ENCODE measurements at places on chromosomes 2 and 18.

GRCh38 chr2:109290887-109291643, 162.1 kb downstream of the SH3RF3 start:
- DNase-seq, result no peak

GRCh38 chr2:166653185-166653813, 159.2 kb upstream of the SCN7A start:
- no peak for DNase-seq

DNA sequence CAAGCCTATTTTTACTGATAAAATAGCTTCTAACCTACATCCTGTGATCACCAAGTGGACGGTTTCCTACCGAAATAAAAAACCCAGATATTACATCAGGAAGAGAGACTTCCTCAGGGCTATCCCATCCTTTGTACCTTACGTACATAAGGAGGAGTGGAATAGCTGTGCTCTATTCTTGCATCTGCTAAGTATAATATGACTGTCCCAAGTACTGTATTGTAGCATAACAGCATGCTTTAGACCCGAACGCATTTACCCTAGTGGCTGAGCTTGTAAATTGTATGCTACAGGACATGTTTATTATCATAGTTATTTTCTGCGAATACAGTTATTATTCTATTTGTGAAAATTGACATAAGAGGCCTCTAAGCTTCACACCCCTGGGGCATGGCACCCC, 302.4 kb downstream of the CLIP4 start:
- no peak for DNase-seq

GRCh38 chr2:79799729-79800128, 286.9 kb downstream of the CTNNA2 start:
- DNase-seq, result no peak

DNA sequence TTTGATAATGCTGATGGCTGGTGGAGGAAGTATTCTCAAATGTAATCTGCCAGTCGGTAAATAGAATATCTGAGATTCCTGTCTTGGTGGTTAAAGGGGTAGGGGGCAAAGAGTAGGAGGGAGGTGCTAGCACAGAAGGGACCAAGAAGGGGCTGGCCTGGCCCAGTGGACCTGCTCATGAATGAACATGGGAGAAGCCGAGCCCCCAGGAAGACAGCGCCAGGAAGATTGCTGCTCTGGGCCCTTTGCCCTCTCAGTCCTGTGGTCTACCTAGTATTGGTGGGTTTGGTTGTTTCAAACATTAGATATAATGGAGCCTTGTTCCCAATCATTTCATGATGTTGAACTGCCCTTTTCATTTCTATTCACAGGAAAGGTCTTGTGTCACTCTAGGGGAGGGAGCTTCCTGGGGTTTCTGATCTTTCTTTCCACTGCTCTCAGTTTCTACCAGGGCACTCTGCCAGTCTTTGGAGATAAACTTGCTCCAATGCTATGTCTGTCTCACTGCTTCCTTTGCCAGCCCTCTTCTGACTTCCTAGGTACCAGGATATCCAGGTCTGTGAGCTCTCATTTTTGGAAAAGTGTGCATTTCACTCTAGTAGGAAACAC, 5.3 kb upstream of the MOCOS start:
- no peak for DNase-seq

- DNase-seq, result no peak
These were observed 36.4 kb upstream of the SLC1A4 start for GRCh38 chr2:64952511-64953482.

DNA sequence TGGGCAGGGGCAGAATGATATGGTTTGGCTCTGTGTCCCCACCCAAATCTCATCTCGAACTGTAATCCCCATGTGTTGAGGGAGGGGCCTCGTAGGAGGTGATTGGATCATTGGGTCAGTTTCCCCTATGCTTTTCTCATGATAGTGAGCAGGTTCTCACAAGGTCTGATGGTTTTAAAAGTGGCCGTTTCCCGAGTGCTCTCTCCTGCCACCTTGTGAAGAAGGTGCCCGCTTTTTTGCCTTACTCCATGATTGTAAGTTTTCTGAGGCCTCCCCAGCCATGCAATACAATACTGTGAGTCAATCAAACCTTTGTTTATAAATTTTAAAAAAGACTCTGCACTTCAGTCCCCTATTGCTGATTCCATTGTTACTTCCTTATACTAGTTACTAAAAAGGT, 82.9 kb upstream of the CDKL4 start:
- no peak for DNase-seq

DNA sequence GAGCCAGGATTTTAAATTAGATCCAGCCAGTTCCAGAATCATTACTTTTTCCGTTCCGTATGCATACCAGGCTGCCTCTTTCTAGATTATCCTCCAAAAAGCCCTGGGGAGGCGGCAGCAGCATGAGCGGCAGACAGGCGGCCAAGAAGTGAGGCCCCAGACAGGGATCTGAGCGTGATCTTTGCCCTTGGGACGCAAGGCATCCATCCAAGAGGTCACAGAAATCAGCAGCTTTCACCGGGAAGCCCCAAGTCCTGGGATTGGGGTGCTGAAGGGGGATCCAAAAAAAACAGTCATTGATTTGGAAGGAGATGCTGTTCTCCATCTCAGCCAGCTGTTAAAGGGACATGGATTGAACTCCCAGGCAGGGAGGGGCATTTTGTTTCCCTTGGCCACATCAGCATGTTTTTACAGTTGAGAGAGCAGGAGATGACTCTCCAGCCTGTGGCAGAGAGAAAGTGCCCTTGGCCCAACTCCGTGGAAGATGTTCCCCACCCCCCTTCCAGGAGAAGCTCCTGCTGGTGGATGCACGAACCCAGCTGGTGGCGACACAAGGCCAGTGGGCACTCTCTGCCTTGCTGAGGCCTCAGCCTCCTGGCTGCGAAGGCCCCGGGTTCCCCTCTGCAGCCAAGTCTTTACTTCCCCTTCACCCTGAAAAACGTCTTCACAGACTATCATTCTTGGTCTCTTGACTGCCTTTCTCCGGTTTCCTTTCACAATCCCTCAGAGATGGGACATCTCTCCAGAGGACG, 265.6 kb downstream of the ANAPC1 start:
- DNase-seq, result peak; percentile 53

DNA sequence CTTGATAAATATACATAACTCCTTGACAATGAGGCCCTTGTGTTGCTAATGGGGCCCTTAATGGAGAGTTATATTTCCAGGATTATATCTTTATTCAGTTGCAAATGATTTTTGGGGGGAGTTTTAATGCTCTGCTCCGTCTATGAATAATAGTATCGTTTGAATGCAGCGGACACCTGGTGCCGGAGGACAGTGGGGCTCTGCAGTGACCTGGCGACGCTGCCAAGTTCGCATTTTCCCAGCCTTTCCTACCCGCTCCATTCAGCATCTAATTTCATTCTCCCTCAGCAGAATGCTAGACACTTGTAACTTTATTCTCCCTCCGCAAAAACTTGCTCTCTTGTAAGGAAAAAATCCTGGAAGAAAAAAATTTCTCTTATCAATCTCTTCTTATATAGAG, 257.6 kb upstream of the SALL3 start:
- no peak for DNase-seq

- DNase-seq, result no peak
These were observed 145.4 kb upstream of the FOSL2 start for GRCh38 chr2:28247290-28247689.

DNA sequence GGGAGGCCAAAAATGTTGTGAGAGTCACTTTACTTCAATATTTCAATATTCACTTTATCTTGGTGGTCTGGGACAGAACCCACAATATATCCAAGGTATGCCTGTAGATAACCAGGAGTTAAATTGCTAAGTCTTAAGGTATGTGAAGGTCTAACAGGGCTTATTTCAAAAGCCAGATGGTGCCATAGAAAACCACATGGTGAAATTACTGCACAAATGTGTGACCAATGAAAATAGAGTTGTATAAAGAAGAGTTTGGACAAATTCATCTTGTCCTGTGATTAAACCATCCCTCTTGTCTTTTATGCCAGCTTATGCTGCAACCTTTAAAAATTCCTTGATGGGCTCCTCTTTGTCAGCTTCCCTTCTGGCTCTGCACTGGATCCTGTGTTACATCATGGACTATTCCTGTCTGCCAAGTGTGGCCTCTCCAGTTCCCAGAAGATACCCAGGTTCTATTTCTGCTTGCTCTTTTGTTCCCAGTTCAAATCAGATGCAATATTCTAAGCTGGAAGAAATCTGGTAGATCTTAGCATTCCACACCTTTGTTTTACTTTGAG, 46.8 kb downstream of the ANTXR1 start:
- no peak for DNase-seq

DNA sequence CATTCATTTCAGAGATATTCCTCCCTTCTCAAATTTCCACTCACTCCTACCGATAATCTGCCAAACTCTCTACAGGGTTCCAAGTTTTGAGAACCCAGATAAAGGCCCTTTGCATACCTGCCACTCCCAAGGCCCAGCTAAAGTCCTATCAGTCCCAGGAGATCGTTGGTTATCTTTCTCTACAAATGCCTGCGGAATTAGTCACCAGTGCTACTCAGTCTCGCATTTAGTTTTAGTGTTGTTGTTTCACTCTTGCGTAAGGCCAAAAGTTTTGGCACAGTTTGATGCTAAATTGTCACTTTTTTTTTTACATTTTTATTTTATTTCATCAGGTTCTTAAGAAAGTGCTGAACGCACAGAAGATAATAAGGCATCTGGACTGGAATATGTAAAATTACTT, 29.2 kb upstream of the SETBP1 start:
- no peak for DNase-seq

- DNase-seq, result no peak
These were observed 17.9 kb upstream of the CAVIN2 start for GRCh38 chr2:191864628-191865374.

GRCh38 chr2:205383601-205384000, 298.7 kb upstream of the NRP2 start:
- DNase-seq, result no peak

DNA sequence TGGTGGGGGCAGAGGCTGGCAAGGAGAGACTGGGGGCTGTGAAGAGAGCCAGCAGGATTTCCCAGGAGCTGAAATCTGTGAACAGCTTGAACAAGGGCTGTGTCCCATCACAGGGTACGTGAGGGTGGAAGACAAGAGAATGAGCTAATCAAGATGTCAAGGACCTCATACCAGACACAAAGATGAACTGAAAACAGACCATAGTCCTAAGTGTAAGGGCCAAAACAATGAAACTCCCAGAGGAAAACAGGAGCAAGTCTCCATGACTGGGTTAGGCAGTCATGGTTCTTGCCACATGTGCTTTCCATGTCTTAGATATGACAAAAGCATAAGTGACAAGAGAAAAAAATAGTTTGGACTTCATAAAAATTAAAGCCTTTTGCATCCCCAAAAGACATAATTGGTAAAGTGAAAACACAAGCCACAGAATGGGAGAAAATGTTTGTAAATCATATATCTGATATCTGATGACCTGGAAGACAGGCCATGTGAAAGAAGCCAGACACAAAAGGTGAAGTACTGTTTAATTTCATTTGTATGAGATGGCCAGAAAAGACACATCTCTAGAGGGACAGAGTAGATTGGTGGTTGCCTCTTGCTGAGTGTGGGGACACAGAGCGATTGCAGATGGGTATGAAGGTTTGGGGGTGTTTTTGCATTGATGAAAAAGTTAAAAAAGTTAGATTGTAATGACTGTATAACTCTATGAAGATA, 67.6 kb downstream of the FHOD3 start:
- no peak for DNase-seq

GRCh38 chr2:50930726-50931125, 101.2 kb downstream of the NRXN1 start:
- no peak for DNase-seq

DNA sequence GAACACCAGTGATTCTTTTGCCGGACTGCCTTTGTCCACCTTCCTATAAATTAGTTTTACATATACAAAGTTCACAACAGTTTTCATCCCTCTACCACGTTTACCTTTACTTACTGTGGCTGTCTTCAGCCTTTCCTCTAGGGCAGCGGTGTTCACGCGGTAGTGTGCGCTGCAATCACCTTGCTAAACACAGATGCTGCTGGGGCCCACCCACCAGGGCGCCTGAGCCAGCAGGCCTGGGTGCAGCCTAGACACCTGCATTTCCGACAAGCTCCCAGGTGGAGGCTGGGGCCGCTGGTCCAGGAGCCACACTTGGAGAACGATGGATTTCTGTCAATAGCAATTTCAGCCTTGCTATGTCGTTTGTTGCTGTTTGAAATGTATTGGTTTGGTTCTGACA, 83.1 kb downstream of the NDUFA10 start:
- no peak for DNase-seq

DNA sequence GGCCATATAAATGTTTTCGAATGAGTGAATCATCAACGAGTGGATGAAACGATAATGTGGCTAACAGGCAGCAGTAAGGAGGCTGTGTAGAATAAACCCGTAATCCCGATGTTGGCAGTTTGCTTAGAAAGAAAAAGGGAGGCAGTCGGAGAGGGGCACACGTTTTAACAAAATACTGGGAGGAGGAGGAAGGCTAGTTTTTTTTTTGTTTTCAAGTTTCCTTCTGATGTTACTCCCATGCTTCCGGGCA, 476 bp upstream of the MSH2 start:
- DNase-seq, result no peak

- DNase-seq, result no peak
These were observed 18.4 kb upstream of the CAB39 start for GRCh38 chr2:230694241-230694640.

- no peak for DNase-seq
These were observed 173.8 kb downstream of the TRIB2 start for GRCh38 chr2:12890481-12890991.

- no peak for DNase-seq
These were observed 162.1 kb downstream of the BCL2 start for GRCh38 chr18:63157293-63158011.

GRCh38 chr2:69299772-69300516, 87.1 kb downstream of the GFPT1 start:
- no peak for DNase-seq

DNA sequence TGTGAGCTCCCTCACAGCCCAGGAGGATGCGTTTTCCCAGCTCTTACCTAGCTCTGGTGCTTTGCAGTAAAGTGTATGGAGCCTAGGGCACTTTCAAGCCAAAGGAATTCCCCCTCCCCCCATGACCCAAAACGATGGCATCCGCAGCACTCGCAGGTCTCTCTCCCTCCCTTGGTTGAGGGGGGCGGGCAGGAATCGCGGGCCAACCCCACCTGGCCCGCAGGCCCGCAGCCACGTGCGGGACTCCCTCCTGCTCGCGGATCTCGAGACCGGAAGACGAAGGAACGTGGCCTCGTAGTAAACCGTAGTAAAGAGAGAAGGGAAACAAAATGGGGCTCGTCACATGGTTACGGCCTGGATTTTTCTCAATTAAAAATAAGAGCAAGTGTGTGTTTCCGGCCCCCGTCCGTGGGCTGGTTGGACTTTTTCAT, 8.5 kb downstream of the IRS1 start:
- peak; percentile 65 for DNase-seq

DNA sequence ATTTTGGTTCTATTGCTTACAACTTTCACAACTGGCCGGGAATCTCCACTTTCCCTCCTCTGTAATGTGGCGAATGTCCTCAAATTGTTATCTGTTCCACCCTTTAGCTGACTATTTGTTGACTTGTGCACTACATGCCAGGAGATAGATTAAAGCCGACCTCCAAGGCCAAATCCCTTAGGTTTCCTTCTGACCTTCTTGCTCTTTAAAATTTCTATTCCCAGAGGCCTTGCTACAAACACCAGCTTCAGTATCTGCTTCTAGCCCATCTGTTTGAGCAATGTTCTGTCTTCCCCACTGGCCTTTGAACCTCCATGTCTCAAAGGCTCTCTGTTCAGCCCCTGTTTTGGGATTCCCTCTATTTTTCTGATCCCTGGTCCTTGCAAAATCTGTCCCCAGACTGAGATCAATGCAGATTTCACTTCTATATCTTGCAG, 426.2 kb downstream of the LRATD1 start:
- no peak for DNase-seq

- no peak for DNase-seq
These were observed 235.0 kb downstream of the LOXHD1 start for GRCh38 chr18:46421973-46422551.
